Lung (tissue), 17 donors: ENCODE measurements at places on chromosomes 2 and 18. TPM values are rescaled to one million over a fixed set of nuclear protein-coding genes. Genes with fewer than 3 reads are reported as not detected.

DNA sequence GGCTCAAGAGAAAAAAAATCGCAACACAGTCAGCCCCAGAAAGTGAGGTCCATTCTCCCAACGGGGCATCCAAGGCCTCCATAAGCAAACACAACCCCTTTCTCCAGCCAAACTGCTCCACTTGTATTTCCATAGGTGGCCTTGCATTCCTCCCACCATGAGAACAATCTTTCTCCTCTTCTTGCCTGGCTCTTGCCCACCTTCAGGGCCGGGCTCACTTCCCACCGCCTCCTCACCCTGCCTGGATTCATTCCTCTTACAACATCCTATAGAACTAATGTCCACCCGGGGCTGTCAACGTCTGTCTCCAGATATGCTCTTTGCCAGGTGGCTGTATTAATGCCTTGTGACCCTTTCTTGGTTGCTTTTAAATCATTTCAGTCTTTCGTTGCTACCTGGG, 124.5 kb downstream of the SMAD7 start:
- DNase-seq = no peak

GRCh38 chr2:234917211-234917975, 34.4 kb upstream of the SH3BP4 start:
- peak; percentile 37 for DNase-seq

- no peak for DNase-seq
Measured at GRCh38 chr2:7837237-7837760, 844.6 kb upstream of the ID2 start.

The SLC8A1 gene
- polyA plus RNA-seq = 1.2 TPM

DNA sequence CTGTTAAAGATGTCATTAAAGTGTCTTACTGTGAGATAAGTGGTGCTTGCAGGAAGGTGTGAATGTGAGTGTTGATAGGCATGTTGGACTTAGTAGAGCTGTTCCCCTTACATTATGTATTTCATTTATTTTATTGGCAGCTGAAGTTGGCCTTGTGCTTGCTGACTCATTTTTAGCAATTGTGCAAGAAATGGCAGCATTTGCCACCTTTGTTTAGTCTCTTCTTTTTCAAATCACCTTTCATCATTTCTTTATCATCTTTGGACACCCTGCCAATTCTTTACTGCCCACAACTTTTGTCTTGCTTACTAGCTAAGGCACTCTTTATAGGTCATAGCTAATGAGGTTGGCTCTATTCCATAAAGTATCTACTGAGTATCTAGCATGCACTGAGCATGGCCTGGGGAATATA, 130.3 kb upstream of the LYPD6 start:
- no peak for DNase-seq

DNA sequence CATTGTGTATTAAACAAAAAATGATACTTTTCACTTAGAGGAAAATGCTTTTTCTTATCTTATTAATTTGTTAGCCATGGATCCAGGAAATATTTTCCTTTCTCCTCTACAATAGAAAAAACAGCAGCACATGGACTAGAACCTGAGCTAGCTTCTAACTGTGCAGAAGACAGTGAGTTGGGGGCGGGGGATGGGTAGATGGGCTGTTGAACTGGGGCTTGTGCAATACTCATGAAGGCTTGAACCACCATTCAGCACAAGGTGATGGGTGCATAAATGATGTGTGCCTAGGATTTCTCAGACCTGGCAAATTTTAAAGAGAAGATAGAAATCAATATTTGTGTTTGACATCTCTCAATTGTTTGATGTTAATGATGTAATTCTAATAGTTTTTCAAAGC, 42.0 kb downstream of the COL5A2 start:
- DNase-seq = no peak

DNA sequence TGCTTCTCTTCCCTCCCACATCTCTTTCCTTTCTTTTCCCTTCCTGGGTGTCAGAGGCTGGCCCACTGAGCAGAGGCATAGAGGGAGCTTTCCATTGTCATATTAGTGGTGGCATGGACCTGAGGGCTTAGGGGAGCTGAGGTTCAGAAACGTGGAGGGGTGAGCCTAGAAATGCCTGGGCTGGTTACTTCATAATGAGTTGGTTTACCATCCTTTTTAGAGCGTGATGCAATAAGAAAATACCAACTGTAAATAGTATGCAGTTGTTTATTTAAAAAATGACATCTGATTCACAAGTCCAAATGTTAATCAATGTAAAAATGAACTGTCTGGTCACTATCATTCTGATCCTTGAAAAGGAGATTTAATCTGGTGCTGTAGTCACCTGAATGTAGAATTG, 46.3 kb downstream of the MYO1B start:
- DNase-seq = no peak

The CRYGD gene
- not detected for polyA plus RNA-seq

- DNase-seq = no peak
Measured at GRCh38 chr2:221818616-221819320, 246.7 kb upstream of the EPHA4 start.

DNA sequence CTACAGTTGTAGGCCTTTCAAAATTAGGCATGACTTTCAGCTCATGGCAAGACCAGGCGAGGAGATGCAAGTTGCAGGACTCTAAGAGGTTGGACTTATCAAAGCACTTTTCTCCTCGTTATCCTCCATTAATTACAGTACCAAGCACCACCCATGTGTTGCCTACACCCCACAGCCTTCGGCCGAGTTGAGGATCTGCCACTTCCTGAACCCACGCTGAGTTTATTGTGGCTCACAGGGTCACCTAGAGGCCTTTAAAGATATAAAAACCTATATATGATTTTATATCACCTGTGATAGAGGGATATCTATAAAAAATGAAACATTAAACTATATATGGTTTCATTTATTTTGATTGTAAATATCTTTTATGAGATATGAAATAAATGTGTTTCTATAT, 2.6 kb downstream of the UGT1A10 start:
- no peak for DNase-seq

The TET3 gene
- polyA plus RNA-seq = 10.0 TPM

GRCh38 chr2:26477911-26478253, at the start of gene OTOF:
OTOF (minus strand) TSS chr2:26478124.
- peak; percentile 74 for DNase-seq

The TCF23 gene
- polyA plus RNA-seq = 0.04 TPM

DNA sequence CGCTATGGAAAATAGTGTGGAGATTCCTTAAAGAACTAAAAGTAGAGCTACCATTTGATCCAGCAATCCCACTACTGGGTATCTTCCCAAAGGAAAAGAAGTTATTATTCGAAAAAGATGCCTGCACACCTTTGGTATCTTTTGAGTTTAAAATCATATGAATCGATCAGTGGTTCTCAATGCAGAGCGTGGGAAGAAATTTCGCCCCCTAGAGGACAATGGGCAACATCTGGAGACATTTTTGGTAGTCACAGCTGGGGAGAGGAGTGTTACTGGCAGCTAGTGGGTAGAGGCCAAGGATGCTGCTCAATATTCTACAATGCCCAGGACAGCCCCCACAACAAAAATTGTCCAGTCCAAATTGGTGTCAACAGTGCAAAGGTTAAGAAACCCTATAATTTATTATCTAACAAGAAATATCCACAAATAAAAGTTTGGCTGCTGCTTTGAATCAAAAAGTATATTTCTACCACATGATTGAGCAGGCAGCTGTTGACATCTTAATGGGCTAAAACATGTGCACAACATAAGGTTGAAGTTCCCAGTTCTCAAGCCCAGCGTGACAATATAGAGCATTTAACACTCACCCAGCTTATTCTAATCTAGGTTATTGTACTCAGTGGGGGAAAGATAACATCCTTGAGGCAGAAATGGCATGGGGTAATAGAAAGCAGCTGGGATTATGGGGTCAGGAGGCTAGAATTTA, 425.7 kb downstream of the LRATD1 start:
- DNase-seq = no peak

DNA sequence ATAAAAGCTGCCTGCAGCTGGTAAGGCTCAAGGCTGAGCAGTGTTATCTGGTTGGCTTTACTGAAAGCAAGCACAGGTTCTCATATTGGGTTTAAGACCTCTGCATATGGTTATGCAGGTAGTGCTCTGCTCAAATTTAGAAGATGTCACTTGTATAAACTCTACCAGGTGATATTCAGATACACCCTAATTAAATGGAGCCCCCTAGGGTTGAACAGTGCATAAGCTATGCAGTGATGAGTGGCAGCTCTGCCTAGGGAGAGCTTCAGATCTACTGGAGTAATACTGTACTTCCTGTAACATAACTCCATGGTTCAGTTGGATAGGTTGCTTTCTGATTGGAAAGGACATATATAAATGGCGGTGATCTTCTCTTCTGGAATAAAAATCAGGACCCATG, 222.7 kb downstream of the CYRIA start:
- no peak for DNase-seq

- DNase-seq = peak; percentile 44
Measured at GRCh38 chr2:9251154-9252001, 44.8 kb downstream of the ASAP2 start.

GRCh38 chr2:142484111-142484510, 353.3 kb upstream of the LRP1B start:
- DNase-seq = peak; percentile 61

GRCh38 chr2:105541189-105542050, 142.6 kb upstream of the FHL2 start:
- no peak for DNase-seq

DNA sequence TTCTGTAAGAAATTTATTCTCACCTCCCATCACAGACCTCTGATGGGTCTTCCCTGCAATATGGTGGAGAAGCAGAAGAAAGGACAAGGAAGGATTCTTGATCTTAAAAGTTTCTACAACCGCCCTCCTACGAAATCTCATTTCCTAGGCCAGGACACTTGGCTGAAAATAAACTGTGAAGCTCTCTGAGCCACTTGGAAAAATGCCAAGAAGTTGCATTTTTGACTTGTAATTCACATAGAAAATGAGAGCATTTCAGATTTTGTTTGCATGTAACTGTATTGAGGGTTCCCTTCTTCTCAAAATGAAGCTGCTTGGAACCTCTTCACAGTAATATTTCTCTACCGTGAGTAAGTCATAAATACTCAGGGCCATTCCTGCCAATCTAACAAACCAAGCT, 458.3 kb upstream of the SLC14A2 start:
- DNase-seq = peak; percentile 88

The CYS1 gene
- 1.0 TPM for polyA plus RNA-seq

The KIF3C gene
- 2.2 TPM for polyA plus RNA-seq

- no peak for DNase-seq
Measured at GRCh38 chr18:13202571-13202970, 16.0 kb upstream of the LDLRAD4 start.

The NRBP1 gene
- 79.4 TPM for polyA plus RNA-seq

DNA sequence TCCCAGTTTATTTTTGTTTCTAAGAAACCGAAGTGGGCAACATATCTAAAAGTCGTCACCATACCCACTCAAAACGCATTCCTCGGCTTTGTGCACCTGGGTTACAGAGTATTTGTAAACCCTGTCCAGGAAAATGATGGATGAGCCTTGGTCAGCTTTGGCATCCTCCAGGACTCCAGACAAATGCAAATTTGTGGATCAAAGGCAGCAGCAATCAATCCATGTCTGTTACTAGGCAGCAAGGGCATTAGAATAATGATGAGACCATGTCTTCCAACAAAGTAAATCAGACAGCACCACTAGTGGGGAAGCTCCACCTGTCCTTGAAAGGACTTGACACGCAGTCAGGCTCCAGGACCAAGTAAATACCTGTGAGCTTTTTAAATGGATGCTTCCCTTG, 672.6 kb upstream of the GYPC start:
- no peak for DNase-seq

DNA sequence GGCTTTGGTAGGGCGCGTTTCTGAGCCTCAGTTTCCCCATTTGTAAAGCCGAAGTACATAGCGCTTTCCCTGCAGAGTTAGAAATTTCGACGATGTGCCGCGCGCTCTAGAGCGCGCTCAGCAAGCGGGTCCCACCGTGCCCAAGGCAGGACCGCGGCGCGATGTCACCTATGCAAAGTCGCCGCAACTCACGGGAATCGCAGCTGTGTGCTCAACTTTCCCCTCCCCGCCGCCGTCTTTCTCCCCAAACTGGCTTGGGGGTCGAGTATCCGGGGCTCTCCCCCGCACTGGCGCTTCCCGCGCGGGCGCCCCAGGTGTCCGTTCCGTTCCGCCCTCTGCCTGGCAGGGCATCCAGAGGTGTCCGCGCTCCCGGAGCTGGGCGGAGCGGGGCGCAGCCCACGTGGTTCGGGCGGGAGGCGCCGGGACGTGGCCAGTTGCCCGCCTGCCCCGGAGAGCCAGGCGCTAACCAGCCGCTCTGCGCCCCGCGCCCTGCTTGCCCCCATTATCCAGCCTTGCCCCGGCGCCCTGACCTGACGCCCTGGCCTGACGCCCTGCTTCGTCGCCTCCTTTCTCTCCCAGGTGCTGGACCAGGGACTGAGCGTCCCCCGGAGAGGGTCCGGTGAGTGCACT, at the start of gene MLPH:
Gene MLPH, plus strand, starts transcription at position 433 of the 630 bp plus-strand sequence. CDS start 6,176 bp downstream, outside the sequence.
- DNase-seq = no peak

The CIB4 gene
- polyA plus RNA-seq = not detected

GRCh38 chr18:11761553-11761952, 72.5 kb downstream of the GNAL start:
- no peak for DNase-seq

The MROH2A gene
- polyA plus RNA-seq = not detected

DNA sequence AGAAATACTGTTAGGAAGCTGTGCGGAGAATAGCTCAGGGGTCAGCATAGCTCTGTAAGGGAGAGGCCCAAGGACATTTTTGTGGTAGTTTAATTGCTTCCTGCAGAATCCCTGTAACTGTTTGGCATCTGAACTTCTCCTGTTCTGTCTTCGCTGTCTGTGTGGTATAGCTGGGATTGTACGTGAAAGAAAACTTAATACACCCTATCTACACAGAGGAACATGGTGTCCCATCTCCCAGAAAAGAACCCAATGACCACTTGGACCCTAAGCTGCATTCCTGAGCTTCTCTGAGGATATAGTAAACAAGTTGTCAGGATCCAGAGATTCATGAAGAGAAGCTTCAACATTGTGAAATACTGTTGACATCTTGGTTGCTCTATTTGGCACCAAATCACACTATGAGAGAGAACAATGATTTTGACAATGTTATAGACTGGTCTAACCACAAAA, 81.3 kb downstream of the CDC42EP3 start:
- peak; percentile 79 for DNase-seq

DNA sequence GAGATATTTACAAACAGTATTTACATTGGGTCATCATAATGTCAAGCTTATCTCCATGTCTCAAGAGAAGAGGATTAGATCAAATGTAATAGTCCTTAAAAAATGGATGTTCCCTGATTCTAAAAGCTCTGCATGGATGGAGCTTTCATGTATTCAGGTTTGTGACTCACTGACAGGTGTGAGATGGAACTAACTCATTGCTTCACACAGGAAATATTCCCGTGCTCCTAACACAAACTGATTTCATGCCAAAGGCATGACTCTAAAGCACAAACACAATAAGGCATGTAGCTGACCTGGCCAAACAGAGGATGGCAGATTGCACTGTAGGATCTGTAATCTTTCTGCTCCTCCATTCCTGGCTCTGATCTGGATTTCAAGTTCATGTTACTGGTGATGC, 110.0 kb downstream of the ALK start:
- no peak for DNase-seq
